ENCODE measurements at places on chromosomes 3 and 15. TPM values are rescaled to one million over a fixed set of nuclear protein-coding genes. Genes with fewer than 3 reads are reported as not detected.

DNA sequence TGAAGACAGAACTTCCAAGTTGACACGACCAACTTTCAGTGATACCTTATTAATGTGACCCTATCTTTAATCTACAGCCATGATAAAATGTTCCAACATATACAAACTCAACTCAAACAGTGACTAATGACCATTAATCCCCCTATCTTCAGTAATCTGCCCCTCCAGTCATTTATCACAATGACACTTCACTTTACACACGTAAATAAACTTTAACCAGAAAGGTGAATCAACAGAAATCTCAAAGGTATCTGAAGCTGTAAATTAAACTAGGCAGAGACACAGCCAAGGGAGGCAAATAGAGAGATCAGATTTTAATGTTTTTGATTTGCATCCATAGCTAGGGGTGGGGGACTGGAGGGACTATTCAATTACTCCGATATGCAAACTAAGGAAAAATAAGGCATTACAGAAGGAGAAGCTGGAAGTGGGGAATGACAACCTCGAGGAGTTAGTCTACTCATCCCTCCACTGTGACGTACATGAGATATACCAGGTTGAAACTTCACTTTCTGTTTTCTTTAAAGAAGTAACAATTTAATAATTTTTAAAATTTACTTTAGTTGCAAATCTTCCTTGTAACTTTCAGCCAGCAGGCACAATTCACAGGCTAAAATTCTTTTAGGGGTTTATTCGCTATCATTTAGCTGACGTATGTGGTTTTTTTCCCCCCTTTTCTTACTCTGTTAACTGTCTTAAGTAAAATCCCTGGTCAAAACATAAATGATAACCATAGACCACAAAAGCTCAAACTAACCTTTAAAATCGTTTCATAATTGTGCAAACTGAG, 751.0 kb downstream of the ROBO1 start:
- no peak for DNase-seq
- H3K27me3 ChIP-seq, result peaks cover 9% of the 10 kb centered on the region
- H3K36me3 ChIP-seq, result no peaks in the 10 kb centered on the region
- peaks cover 5% of the 10 kb centered on the region for H3K4me1 ChIP-seq
- H3K27ac ChIP-seq, result no peak overlapping the region

- no peak for DNase-seq
- no peak overlapping the region for H3K4me3 ChIP-seq
- peaks cover 26% of the 10 kb centered on the region for H3K4me1 ChIP-seq
- no peaks in the 10 kb centered on the region for H3K27me3 ChIP-seq
- H3K27ac ChIP-seq, result no peak overlapping the region
These were observed 36.5 kb downstream of the SLC6A6 start for GRCh38 chr3:14438929-14439328.

GRCh38 chr3:168688267-168688666, 592.5 kb upstream of the GOLIM4 start:
- no peaks in the 10 kb centered on the region for H3K36me3 ChIP-seq
- no peak overlapping the region for H3K27ac ChIP-seq
- no peaks in the 10 kb centered on the region for H3K4me1 ChIP-seq
- no peaks in the 10 kb centered on the region for H3K27me3 ChIP-seq

DNA sequence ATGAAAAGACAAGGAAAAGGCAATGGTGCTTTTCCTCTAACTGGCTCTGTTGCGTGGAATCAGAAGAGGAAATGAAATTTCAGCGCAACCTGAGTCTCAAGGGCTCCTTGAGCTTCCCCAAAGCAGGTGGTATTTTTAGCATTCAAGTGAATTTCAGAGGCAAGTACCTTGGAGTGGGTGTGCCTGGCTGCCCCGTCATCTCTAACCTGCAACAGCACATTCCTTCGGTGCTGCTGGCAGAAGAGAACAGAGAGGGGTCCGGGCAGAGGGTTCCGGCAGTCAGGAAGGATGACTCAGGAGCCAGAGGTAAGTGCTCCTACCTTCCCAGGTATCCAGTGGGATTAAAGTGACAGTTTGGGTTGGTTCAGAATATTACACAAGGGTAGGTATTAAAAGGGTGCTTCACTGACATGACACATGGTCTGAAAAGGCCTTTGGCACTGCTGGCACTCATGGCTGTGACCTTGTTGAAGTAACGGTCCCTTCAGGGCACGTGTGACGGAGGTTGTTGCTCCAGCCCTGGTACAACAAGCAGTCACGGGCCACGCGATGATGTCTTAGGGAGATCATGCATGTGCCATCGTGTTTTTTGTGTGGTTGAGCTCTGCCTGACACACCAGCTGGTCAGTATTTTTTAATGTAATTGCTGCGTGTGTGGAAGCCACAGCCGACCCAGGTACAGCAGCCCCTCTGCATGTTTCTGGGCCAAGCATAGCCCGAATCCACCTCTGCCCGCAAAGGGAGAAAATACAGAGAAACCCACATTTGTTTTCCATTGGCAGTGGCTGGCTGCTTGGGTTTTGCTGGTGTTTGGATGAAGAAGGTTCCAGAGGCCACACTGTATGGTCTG, 75.7 kb downstream of the LRRK1 start:
- DNase-seq, result no peak
- H3K4me1 ChIP-seq, result no peaks in the 10 kb centered on the region
- H3K4me3 ChIP-seq, result no peak overlapping the region

DNA sequence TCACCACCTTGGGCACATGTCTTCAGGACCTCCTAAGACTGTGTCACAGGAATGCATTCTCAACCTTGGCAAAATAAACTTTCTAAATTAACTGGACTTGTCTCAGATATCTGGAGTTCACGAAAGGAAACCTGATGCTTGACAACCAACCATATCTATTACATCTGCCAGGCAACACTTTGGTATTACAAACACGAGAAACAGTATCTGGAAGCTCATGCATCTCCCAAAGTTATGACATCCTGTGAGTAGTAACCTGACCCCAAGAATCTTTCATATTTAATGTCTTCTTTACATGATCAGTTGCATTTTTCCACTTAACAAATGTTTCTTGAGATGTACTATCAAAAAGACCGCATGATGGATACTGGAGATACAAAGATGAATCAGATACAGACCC, 465.3 kb upstream of the AGTR1 start:
- H3K36me3 ChIP-seq, result no peaks in the 10 kb centered on the region
- H3K27ac ChIP-seq, result no peak overlapping the region
- no peak overlapping the region for H3K4me3 ChIP-seq
- H3K4me1 ChIP-seq, result peaks cover 3% of the 10 kb centered on the region
- H3K27me3 ChIP-seq, result no peaks in the 10 kb centered on the region

DNA sequence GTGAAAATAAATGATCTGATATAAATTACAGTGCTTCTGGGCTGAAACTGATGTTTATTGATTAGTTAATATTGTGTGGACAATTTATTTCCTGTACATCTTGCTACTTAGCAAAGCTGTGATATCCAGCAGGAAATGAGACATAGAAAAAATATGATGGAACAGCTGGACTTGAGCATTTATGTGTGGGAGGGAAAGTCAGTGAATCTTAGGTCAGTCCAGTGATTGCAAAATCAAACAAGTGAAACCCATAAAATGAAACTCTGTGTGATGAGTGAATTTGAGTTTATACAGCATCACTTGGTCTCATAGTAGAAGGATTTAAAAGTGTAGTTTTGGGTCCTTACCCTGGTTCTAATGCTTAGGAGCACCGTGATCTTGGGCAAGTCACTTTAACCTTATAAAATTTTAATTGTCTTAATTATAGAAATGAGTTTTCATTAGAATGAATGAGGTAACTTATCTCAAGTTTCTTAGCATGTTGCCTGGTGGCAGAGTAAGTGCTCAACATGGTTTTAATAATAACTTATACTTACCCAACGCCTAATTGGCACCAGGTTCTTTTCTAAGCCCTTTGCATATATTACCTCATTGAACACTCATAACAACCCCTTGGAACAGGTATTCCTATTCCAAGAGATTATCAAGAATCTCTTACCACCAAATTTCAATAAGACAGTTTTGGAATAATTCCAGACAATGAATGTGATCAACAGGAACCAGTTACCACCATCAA, 194.6 kb downstream of the ADAMTSL3 start:
- no peak overlapping the region for H3K27ac ChIP-seq
- DNase-seq, result no peak
- H3K4me1 ChIP-seq, result no peaks in the 10 kb centered on the region
- H3K27me3 ChIP-seq, result no peaks in the 10 kb centered on the region
- no peak overlapping the region for H3K4me3 ChIP-seq

DNA sequence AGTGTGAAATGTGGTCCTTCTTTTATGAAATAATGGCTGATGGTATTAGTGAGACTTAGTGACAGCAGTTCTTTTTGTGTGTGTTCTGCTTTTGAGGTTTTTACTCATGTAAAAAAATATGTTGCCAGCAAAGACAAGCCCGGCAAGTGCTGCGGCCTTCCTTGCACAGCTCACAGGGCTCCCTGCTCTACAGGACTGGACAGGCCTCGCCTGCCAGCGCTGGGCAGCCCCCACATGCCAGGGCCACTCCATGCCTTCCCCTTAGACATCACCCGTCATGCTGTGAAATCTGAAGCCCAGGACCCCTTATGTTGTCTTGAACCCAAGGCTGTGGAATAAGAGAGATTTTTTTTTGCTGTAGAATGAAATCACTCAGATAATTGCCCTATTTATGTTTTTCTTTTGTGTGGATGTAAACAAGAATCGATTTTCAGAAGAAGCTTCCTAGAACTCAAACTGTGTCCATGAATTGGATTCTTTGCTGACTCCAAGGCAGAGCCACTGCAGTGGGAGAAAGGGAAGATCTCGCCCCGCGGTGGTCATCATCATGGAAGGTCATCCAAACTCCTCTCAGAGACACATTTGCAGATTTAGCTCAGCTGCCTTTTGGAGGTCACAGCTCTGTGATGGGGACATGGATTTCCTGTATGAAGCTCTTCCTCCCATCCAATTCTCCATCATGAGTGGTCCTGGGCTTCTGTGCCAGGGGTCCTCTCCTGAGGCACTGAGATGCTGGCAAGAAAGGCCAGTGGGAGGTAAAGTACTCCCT, 150.8 kb downstream of the ATP10A start:
- no peak overlapping the region for H3K4me3 ChIP-seq
- no peaks in the 10 kb centered on the region for H3K27me3 ChIP-seq

DNA sequence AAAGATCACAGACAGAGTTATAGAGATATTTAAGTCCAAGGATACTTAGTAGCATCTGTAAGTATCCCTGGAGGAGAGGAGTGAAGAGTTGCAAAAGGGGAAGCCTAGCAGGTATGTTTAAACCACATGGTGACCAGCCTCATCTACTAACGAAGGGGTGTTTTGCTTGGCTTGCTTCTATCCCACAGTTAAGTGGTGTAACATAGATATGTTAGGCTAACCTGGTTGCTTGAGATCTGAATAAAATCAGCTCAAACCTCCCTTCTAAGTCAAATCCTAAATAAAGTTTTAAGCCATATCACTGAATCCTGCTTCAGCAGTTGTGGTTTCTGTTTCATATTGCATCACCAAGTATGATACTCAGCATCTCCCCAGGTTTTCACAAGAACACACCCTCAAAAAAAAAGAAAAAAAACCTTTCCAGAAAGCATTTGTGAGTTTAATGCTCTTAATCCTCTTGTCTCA, 880.2 kb downstream of the ROBO1 start:
- H3K27me3 ChIP-seq, result no peaks in the 10 kb centered on the region
- no peaks in the 10 kb centered on the region for H3K36me3 ChIP-seq
- DNase-seq, result no peak
- H3K4me3 ChIP-seq, result no peak overlapping the region

DNA sequence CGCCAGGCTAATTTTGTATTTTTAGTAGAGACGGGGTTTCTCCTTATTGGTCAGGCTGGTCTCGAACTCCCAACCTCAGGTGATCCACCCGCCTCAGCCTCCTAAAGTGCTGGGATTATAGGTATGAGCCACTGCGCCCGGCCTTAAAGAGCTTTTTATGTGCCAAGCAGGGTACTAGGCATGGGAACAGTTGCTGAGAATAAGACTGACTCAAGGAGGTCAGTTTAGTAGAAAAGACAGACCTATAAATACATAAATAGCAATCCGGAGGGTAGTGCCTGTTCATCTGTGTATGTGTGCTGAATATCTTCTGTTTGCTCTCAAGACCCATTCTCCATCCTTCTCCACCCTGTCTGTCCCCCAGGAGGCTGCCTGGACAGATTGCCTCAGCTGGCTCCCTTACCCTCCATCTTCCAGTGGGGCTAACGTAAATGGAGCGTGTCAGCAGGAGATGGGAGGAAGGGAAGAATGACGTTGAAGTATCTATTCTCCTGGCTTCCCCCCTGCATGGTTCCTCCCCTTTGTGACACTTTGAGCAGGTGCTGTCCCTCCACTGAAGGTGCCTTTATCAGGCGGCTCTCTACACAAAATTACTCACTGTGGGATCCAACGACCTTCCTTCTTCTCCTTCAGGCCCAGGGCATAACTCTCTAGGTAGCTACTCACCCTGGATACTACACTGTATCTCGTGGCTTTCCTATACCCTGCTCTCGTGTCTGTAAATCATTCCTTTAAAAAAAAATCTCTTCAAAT, 31.1 kb downstream of the FBXO40 start:
- DNase-seq, result no peak
- H3K27me3 ChIP-seq, result peaks cover 7% of the 10 kb centered on the region
- no peak overlapping the region for H3K4me3 ChIP-seq
- H3K36me3 ChIP-seq, result peaks cover 8% of the 10 kb centered on the region
- no peaks in the 10 kb centered on the region for H3K4me1 ChIP-seq

DNA sequence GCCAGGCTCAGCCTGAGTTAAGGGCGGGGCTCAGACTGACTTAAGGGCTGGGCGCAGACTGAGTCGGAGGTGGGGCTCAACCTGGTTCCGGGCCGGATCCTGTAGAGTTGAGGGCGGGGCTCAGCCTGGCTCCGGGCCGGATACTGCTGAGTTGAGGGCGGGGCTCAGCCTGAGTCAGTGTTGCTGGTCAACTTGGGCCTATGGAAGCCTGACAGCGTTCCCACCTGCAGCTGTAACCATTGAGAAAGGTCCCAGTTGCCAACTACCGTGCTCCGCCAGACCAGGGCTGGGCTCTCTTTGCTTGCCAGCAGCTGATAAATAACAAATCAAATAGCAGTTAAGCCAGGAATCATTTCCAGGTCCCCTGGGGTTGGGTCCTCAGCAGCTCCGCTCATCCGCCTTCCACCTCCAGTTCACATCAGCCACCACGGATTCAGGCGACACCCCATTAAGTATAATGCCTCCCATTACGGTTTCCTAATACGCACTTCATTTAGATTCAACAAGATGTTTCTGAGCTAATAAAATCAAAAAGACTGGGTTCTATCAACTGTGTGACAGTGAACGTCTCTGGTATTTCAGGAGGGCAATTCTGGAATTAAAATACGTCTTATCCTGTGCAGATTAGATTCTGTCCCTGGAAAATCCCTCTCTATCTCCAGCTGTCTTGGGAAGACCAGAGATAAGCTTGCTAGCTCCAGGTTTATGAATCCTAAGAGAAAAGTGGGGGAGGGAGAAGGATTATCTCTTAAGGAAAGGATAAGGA, 7.3 kb downstream of the GRIP2 start:
- DNase-seq, result peak; percentile 12
- H3K27me3 ChIP-seq, result peaks cover 13% of the 10 kb centered on the region
- H3K4me3 ChIP-seq, result no peak overlapping the region

The AHSG gene
- total RNA-seq, result not detected

The DAZL gene
- not detected for total RNA-seq

The APOD gene
- total RNA-seq, result not detected

The RARRES1 gene
- total RNA-seq, result not detected
